ENCODE measurements at places on chromosomes 1 and 21. TPM values are rescaled to one million over a fixed set of nuclear protein-coding genes. Genes with fewer than 3 reads are reported as not detected.

E2F2 gene
- polyA plus RNA-seq: 17.5 TPM

STX12 gene
- 25.0 TPM for polyA plus RNA-seq

PLA2G2D gene
- polyA plus RNA-seq: not detected

HES5 gene
- polyA plus RNA-seq: not detected

PRMT2 gene
- polyA plus RNA-seq: 47.3 TPM

DNA sequence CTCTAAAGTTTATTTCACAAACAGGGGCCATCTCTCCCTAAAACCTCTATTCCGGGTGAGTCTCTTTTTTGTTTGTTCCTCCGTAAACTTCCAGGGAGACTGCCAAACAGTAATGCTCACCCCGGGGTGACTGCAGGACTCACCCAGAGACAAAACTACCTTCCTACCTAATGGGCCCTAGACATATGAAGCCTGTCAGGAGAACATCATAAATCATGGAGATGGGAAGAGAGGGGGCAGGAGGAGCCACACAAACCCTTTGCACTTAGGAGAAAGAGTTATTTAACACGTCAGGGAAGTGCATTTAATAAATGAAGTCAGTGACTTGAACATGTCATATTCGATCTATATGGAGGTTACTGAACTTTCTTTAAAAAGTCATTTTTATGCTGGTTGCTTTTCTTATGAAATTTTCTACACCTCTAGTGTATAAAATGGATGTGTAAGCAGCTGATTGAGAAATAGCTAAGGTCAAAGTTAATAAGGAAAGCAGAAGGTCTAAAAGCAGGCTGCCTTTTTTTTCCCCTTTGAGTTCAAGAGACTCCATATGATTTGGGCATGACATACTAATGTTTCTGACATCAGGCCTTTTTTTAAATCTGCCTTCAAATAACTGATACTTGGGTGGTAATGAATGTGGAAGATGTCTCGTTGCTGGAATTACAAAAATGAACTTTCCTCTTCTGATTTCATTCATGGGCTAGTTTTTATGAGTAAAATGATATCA is 286.9 kb upstream of the USP25 start:
- DNase-seq: no peak

GRCh38 chr1:77565321-77565720 is 117.1 kb downstream of the ZZZ3 start:
- no peak for DNase-seq

- DNase-seq: no peak
These were observed 6.0 kb upstream of the CLIC4 start for GRCh38 chr1:24739241-24739640.

- DNase-seq: no peak
These were observed 43.3 kb downstream of the VTCN1 start for GRCh38 chr1:117167402-117167801.

GRCh38 chr1:46456411-46456963 is 33.1 kb upstream of the DMBX1 start:
- no peak for DNase-seq

DNA sequence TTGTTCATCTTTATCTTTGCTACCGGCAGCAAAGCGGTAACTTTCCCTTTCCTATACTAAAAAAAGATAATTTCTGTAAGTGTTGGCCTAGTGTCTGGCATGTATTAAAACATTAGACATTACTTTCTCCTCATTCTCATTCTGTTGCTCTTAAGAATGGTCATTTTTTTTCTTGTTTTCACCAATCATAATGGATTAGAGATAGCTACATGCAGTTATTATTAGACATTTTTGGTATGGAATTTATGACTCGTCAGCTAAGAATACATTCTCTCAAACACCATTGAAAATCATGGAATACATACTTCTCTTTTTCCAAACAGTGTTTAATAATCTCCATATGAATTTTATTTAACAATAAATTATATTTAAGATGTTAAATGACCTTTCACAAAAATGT is 1154.6 kb downstream of the BRINP3 start:
- DNase-seq: no peak

DNA sequence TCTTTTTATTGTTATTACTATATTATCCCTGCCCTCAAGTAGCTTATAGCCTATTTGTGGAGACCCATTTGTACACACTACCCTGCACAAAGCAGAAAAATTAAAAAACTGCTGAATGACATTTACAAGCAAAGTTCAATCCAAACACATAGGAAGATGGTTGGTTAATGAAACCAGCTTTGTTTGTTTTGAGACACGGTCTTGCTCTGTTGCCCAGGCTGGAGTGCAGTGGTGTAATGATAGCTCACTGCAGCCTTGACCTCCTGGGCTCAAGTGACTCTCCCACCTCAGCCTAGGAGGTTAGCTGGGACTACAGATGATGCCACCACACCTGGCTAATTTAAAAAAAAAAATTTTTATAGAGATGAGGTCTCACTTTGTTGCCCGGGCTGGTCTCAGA is 31.6 kb downstream of the TGFB2 start:
- DNase-seq: no peak

DNA sequence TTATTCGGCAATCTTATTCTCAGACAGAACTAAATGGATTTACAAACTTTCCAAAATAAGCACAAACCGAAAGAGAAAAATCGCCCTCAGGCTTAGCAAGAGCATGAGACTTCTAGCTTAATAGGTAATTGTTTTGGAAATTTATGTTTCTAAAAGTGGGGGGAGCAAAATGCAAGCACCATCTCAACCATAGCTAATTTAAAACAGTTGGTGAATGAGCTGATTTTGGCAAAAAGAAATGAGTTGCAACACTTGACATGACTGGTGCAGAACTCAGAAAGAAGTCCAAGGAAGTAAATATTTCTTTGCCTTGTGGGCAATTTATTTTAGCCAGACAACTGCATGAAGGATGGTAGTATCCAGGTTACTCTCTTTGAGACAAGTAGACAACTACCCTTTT is 71.5 kb upstream of the PTGFR start:
- no peak for DNase-seq

GRCh38 chr1:222896630-222897526 is 82.0 kb downstream of the DISP1 start:
- DNase-seq: no peak

GRCh38 chr1:239044829-239045228 is 341.5 kb upstream of the CHRM3 start:
- DNase-seq: no peak

- DNase-seq: no peak
These were observed 16.7 kb downstream of the SLC6A9 start for GRCh38 chr1:44014365-44015104.

DNA sequence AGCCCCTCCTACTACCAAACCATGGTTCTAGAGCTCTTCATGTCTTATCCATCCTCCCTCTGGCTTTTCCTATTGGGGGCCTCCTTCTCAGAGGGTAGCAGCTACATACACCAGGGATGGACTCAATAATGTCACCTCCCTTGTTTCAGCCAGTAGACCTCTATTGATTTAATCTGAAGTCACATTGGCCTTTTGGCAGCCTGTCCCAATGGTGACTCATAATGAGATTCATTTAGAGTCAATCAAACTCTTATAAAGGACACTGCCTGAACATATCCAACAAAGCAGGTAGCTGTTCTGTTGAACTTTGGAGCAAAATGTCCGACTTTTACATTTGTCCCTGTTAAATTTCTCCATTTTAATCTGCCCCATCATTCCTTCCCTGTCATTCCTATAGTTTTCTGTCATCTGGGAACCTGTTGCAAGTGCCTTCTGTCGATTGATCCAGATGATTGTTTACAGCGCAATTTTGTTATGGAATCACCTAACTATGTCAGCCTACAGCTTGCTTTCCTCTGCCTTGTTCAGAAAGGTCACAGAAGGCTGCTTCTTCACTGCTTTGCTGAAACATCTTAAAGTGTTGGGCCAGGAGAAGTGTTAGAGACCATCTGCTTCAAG is 105.9 kb downstream of the ETS2 start:
- no peak for DNase-seq

- DNase-seq: no peak
These were observed 76.5 kb upstream of the TSPAN2 start for GRCh38 chr1:115165776-115166175.

DNA sequence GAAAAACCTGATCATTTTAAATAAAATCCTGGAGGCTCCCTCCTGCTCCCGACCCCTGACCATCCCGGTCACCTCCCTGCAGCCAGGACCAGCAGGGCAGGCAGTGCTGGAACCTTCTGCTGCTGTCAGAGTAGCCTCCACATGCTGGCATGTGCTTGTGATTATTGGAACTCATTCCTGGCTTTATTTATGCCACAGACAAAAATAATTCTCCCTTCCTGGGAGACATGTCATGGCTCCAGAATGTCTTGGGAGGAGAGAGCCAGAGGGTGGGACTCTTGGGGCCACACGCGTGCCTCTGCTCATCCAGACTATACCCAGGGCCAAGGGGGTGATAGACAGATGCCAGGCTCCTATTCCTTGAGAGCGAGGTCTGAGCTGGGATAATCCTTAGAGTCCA is 183.6 kb upstream of the RAB4A start:
- DNase-seq: no peak

GRCh38 chr21:32426592-32427051 is 14.1 kb downstream of the EVA1C start:
- DNase-seq: no peak

GRCh38 chr1:19370453-19371170 is 58.5 kb downstream of the SLC66A1 start:
- no peak for DNase-seq

GRCh38 chr21:16145479-16145878 is 415.7 kb downstream of the USP25 start:
- DNase-seq: no peak

GRCh38 chr1:216485042-216485441 is 61.8 kb upstream of the USH2A start:
- DNase-seq: no peak

All from GM12878 (cell line).